ENCODE measurements at places on chromosomes 3 and 15.

DNA sequence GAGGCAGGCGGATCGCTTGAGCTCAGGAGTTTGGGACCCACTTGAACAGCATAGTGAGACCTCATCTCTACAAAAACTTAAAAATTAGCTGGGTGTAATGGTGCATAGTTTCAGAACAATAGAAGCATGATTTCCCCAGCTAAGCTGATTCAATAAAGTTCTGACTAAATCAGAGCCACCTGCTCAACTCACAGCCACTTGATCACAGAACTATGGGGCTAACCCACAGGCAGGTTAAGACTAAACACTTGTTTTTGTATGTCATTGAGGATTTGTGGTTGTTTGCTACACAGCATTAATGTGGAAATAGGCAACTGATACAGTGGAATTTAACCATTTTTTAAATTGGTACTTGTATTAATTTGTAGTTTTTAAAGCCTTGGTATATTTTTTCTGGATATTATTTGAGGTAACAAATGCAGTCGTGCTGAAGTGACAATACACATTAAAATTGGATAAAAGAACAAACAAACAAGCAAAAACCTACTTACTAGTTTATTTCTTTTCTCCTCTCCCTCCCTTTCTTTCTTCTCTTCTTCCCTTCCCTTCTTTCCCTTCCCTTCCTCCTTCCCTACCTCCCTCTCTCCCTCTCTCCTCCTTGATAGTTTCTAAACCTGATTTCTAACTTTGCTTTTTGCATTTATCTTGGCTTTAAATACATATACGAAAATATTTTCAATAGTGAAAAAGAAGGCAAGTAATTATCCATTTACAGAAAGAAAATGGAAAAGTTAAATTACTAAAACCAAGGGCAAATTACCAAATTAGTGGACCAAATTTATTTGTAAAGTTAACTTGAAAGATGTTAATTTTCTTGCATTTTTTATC, 32.1 kb downstream of the OXSM start:
- no peak for DNase-seq

GRCh38 chr3:144810160-144810559, 838.5 kb downstream of the DIPK2A start:
- DNase-seq: no peak

- DNase-seq: no peak
Measured at GRCh38 chr3:161263057-161263456, 41.9 kb downstream of the NMD3 start.

GRCh38 chr3:66588340-66588847, 87.6 kb upstream of the LRIG1 start:
- DNase-seq: no peak

- no peak for DNase-seq
Measured at GRCh38 chr3:195036574-195036973, 234.4 kb downstream of the XXYLT1 start.

DNA sequence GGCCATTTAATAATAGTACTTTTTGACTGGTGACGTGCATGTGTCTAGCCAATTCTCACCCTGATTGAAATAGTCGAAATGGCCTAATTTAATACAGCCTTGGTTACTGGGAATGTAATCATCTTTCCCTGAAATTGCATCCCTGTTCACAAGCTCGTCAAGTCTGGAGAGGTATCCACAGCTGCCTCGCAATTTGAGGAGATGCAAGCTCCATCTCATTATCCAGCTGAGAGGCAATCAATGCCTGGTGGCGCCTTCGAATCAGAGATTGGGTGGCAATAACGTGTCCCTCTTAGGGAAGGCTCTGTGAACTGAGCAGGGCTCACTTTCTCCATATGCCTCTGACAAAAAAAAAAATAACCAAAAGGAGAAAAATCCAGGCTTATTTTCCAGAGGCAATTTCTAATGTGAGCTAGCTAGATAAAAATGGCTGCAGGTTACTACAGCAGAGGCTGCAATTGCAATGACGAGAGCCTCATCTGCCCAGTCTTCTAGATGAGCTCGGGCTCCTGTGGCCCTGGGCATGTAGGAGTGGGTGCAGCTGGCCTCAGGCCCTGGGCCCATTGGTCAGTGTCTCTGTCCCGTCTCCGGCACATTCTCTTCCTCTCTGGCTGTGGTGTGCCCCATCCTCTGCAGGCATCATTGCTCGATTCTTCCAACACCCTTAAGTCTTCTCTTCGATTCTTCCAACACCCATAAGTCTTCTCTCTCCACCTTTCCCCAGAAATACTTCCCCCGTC, 487.5 kb downstream of the GABRG3 start:
- DNase-seq: no peak

- DNase-seq: no peak
Measured at GRCh38 chr3:196207159-196207832, 3.9 kb downstream of the ZDHHC19 start.

All from activated CD8-positive, alpha-beta memory T cell treated with anti-CD3 and anti-CD28 coated beads for 48 hours (primary cell).